ENCODE measurements at places on chromosomes 6 and 20.

DNA sequence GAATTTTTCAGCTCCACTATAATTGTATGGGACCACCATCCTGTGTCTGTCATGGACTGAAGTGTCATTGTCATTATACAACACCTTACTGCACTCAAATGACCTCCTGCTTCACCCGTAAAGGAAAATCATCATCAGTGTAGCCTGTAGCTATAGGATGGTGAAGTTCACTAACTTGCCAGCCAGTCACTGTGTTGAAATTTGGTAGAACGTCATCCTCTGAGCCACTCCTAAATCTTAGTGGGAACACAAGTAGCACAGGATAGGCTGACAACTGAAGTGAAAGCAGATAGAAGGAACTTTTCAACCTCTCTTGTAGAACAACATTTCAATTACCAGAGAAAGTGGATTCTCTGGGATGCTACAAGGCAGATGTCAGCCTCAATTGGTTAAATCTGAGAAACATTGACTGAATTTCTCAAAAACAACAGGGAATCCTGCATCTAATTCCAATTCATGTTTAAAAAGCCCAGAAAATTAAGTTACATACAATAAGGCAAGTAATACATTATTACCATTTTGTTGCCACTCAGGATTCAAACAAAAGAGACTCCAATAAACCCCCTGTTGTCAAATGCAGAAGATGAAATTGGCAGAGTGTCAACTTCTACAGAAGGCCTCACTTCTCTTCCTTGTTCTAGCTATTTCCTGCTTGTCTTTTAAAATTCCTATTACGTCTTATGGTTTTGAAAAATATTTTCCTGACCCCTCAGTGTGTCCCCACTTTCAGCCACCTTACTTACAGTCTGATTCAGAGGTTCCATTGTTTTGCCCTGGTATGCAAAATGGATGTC, 647.9 kb upstream of the AGPAT4 start:
- no peak for DNase-seq

GRCh38 chr6:110573136-110573535, 96.7 kb upstream of the SLC22A16 start:
- DNase-seq = no peak

GRCh38 chr20:52500157-52500556, 308.6 kb upstream of the ZFP64 start:
- DNase-seq = no peak

DNA sequence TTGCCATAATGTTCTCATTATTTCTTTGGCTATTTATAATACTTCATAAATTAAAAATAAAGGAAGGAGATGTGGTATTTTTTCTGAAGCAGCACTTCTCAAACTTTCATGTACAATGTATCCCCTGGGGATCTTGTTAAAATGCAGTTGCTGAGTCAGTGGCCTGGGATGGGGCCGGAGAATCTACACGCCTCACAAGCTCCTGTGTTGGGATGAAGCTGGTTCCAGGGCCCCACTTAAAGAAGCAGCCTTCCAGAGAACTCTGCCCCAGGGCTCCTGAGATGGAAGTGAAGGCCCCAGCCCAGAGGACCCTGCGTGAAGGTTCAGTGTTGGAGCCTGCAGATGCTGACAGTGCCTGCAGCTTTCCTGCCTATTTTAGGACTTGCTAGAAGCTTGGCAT, 40.1 kb upstream of the SLC23A2 start:
- no peak for DNase-seq

- no peak for DNase-seq
Observed at GRCh38 chr6:79466207-79466834, 70.9 kb downstream of the LCA5 start.

- DNase-seq = no peak
Observed at GRCh38 chr20:11496380-11496779, 421.3 kb upstream of the BTBD3 start.

DNA sequence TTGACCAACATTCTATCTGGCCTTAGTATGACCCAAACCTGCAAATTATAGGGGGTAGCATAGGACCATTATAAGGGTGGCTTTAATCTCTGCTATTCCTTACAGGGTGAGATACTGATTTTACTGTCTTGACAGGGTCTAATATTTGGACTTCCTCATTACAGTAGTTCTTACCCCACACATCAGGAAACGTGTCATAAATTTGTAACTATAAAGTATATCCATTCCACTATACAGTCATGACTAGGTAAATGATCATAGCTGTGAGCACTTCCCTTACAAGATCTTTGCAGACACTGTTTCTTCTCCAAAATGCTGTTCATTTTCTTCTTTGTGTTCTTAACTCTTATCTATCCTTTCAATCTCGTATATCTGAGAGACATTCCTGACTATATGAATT, 518.7 kb upstream of the RNF217 start:
- no peak for DNase-seq

DNA sequence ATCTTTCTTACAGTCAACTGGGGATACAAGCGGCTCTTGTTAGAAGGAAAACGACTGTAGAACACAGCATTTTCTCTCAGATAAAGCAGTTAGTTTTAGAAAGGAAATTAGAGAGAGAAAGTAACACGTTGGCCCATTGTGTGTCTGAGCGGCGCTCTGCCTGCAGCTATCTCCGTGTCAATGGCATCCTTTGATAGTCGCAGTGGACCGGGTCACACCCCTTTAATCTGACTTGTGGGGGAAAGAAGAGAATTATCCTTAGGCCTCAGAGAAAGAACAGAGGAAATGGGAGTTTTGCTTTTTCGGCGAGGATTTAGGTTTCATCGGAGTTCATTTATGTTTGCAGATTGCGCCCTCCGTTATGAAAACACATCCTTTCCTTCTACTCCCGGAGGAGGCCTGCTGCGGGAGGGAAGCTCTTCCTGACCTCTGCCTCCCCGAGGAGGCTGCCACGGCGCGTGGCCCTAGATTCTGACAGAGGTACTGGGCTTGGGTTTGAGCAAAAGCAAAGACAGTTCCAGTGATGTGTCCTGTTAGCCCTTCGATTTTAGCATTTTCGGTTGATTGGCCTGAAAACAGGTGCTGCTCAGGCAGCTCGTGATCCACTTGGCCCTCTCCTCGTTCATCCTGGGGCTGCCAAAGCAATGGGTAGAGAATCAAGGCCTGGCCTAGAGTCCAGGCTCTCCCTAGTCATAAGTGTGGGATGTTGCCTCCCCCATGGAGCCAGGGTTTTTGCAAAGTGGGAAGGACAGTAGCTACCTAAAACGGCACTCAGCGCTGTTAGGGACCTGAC, 74.9 kb downstream of the ZDHHC14 start:
- DNase-seq = no peak

GRCh38 chr20:2754424-2754823, 46.0 kb downstream of the CPXM1 start:
- DNase-seq = no peak
